ENCODE measurements at places on chromosomes 5 and 9.
A peak's percentile ranks its signal among the peaks of the same experiment; 100 is the strongest.

GRCh38 chr5:136054142-136055019 lies 25.6 kb downstream of the TGFBI start:
- no peak for DNase-seq

- DNase-seq: no peak
These were observed 854 bp upstream of the ARL15 start for GRCh38 chr5:54311176-54311677.

DNA sequence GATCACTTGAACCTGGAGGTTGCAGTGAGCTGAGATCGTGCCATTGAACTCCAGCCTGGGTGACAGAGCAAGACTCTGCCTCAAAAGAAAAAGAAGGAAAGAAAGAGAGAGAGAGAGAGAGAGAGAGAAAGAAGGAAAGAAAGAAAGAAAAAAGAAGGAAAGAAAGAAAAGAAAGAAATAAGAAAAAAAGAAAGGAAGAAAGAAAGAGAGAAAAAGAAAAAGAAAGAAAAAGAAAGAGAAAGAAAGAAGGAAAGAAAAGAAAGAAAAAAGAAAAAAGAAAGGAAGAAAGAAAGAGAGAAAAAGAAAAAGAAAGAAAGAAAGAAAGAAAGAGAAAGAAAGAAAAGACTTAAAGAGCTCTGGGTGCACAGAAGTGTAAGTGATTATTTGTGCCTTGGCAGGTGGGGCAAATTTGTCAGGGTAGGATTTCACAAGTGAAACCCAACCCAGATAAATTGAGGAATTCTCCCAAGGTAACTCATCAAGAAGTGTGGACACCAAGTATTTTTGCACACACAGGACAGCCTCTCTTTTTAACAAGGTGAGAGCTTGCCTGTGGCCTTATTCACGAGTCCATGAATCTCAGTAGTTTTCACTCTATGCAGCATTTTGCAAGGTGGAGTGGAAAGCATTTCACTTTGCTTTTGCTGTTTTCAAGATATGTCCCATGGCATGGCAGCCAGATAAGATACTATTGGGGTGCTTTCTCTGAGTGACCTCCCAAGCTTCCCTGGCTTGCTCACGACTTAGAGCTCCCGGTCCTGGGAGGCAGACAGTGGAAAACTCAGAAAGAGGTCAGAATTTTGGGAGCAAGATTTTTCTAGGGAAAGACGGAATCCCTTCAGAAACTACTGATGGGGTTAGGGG lies 57.8 kb downstream of the C9orf153 start:
- no peak for DNase-seq

- DNase-seq: no peak
These were observed 507.0 kb downstream of the MAT2B start for GRCh38 chr5:164012371-164012770.

GRCh38 chr5:40406741-40407211 lies 272.9 kb upstream of the PTGER4 start:
- DNase-seq: no peak

DNA sequence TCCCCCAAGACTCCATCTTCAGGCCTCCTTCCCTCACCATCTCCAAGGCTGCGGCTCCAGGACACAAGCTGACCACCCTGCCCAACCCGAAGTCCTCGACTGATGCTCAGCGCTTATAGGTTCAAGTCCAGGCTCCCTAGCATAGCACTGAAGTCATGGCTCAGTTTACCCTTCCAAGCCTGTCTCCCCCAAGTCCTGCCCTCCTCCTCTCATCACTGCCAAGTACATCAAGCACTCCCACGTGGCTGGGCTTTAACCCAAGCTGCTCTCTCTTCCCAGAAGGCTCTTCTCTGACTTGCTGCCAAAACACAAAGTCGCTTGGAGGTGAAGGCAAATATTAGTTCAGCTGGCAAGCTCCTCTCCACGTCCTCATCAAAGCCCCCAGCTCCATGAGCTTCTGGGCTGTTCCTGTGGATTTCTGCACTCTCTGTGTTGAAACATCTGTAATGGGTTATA lies 22.1 kb upstream of the MARCHF6 start:
- peak; percentile 82 for DNase-seq

DNA sequence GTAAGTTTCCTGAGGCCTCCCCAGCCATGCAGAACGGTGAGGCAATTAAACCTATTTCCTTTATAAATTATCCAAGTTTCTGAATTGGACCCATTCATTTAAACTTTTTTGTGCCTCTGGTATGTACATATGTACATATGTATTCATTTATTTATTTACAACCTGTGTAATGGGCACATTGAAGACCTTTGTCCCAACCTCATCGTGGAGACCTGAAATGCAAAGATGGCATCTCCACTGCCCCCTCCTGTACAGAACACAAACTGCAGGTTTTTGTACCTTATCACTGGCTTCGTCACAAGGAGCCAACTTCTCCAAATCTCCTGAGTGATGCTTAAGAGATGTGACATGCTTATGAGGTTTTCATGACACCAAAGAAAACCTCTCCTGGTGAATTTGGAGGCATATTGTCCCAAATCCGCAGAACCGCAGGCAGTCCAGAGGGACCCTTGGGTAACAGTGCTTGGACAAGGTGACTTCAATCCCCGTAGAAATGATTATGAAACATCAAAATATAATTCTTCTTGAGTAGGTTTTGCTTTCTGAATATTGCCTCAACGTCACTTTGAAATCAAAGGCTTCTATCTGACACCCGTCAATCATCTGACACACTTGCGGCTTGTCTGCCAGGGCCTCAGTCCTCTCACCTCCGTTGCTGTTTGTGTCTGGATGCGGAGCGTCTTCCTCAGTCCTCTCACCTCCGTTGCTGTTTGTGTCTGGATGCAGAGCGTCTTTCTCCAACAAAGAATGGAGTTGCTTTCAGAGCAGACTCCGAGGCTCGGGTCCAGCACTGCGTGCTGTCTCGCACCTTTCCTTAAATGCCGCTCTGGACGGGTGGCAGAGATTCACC lies 135.0 kb upstream of the IRX4 start:
- no peak for DNase-seq

DNA sequence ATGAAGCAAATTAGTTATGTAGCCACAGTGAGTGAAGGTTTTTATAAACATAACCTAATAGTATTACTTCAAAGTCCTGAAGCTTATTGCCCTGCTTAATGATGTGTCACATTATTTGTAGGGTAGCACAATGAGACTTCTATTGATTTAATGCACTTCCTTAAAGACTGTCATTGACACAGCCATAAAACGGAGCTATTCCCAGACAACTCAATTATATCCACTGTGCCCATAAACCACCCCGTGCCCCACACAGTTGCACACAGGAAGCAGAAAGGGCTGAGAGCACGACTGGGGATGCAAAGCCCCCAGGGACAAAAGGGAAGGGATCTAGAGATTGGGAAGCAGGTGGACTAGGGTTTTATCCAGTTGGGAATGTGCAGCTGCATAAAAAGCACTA lies 37.0 kb downstream of the TRIM32 start:
- no peak for DNase-seq

DNA sequence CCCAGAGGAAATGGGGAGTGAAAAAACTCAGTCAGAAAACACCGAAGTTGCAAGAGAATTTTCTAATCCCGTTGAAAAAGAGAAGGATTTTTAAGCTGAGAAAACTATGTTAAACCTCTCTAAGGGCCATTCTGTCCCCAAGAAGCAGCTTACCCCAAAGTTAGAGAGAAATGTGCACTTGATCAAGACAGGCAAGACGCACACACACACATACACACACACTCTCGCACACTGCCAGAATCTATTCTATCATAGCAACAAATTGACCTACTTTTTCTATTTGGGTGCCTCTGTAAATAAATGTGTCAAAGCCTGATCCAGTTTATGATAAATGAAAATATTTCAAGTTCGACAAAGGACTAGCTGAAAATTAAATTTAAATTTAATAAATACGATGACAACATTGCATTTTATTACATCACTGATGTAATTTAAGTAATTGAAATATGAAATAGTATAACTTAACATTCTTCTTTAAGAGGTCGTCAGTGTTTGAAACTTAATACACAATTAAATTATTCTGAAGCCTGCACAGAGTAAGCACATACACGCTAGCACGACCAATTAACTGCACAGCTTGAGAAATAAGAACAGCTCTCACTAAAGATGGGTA lies 5.9 kb downstream of the NFIL3 start:
- no peak for DNase-seq

DNA sequence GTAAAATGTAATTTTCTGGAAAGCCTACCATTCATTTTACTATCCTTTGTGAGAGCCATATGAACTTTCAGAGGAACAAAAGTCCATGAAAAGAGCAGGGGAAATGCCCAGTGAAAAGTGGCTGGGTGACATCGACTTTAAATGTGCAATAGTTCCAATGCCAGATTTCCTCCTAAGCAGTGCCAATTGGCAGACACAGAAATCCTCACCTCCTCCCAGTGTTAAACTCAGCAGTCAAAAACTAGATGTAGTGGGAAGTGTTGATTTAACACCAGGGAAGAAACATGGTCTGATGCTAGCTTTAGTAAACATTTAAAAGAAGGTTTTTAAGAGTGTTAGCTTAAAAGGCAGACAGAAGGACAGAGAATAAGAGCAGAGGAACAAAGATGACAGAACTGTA lies 2055.2 kb downstream of the MAT2B start:
- DNase-seq: no peak

DNA sequence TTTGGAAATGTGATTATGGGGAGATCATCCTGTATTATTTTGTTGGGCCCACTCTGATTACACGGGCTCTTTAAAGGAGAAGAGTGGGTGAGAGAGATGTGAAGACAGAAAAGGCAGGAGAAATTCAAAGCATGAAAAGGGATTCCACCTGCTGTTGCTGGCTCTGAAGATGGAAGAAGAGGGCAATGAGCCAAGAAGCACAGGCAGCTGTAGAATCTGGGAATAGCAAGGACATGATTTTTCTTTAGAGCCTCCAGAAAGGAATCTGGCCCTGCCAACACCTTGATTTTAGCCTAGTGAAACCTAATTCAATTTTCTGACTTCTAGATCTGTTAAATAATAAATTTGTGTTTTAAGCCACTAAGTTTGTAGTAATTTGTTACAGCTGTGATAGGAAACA lies 11.3 kb downstream of the C9 start:
- no peak for DNase-seq

DNA sequence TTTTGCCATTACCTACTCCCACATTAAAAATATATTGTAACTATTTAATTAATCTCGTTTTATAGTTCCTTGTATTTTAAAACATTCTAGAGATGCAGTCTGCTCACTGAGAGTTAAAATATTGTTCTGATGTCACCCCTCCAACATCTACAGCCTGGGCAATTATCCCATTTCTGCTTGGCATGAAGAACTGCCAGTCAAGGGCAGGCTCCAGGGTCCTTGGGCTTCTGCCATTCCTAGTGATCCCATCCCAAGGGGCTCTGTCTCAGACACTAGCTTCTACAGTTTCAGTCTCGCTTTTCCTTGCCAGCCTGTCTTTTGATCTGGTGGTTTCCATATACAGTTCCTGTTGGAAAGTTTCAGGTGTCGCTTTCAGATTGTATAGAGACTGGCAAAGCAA lies 287.2 kb downstream of the TMEM232 start:
- no peak for DNase-seq
